T-helper 2 cell treated with Interferon-gamma antibody and Interleukin-4, amounts not matched to agents 5 μg/mL and 100 μg/mL, for 36 hours (primary cell): ENCODE measurements at places on chromosomes 11 and 22.

GRCh38 chr11:22430141-22430541 lies 92.0 kb downstream of the SLC17A6 start:
- no peak for DNase-seq

GRCh38 chr11:22703040-22703439 lies 36.6 kb downstream of the GAS2 start:
- peak; percentile 7 for DNase-seq

- DNase-seq, result no peak
These were observed 565.4 kb upstream of the LUZP2 start for GRCh38 chr11:23931443-23931842.

DNA sequence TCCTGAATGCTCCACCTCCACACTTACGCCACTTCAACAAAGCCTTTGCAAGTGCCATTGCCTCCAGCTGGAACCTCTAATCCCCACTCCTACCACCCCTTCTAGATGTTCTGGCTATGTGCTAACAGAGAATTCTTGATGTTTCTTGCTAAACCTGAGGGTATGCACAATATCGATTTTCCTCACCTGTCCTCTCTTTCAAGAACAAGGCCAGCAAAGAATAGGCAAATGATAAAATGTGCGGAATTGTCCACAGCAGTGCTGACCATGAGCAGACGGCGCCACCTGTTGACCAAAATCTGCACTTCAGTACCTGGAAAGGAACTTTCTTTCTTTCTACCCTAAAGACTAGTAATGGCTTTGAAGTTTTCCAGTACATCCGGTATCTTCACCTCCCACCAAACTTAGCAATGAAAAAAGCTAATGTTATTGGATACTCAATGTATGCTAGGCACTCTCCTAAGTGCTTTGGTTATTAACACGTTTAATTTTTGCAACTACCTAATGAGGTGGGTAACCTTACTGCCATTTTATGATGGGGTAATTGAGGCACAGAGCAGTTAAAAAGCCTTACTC lies 3.4 kb downstream of the TIMM10 start:
- peak; percentile 37 for DNase-seq

DNA sequence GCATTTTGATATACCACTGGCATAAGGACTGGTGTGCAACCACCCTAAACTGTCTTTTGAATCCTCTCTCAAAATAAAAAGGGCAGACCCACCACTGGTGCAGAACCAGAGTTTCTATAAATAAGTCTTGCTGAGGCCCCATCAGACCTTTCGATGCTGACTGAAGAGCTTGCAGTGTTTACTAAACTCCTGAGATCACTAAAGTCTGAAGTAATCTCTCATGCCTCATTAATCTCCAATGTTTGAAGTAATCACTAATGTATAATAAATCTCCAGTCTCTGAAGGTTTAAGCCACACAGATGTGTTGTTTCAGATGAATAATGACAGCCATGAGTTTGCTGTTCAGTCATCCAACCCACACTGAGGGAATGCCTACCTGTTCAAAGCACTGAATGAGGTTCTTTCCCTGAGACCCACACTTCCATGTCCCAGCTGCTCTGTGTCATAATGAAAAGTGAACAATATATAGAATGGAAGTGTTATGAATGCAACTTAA lies 50.6 kb upstream of the DEUP1 start:
- no peak for DNase-seq

- DNase-seq, result no peak
These were observed 26.8 kb downstream of the PGM2L1 start for GRCh38 chr11:74371269-74372052.

- no peak for DNase-seq
These were observed 40.7 kb upstream of the CD82 start for GRCh38 chr11:44524751-44525201.

DNA sequence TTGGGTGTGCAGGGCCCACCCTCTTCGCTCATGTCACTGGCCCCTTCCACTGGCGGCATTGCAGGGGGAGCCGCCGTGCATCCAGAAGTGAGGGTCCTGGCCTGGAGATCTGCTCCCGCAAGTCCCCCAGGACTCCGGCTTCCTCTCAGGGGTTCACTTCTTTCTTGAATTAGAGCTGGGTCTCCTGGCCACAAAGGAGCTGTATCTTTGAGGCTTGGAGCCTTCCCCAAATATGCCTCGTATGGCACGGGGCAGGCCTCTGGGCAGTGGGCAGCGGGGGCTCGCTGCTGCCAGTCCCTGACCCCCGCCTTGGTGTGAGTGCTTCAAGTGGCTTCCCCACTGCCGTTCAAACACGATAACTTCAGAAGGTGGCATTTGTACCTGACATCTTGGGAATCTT lies 7.4 kb upstream of the IFITM3 start:
- no peak for DNase-seq

DNA sequence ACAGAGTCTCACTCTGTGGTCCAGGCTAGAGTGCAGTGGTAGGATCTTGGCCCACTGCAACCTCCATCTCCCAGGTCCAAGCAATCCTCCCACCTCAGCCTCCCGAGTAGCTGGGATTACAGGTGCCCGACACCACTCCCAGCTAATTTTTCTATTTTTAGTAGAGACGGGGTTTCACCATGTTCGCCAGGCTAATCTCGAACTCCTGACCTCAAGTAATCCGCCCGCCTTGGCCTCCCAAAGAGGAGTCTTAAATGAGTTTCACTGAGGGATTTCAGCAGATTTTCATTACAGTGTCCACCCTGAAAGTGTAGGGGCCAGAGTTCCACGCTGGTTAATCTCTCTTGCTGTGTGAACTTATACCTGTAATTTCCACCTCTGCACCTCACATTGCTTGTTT lies 412 bp upstream of the RPS3 start:
- no peak for DNase-seq
